ENCODE measurements at places on chromosomes 6 and 20.

- no peak for DNase-seq
Observed at GRCh38 chr6:137171053-137171374, 2.4 kb downstream of the IL22RA2 start.

DNA sequence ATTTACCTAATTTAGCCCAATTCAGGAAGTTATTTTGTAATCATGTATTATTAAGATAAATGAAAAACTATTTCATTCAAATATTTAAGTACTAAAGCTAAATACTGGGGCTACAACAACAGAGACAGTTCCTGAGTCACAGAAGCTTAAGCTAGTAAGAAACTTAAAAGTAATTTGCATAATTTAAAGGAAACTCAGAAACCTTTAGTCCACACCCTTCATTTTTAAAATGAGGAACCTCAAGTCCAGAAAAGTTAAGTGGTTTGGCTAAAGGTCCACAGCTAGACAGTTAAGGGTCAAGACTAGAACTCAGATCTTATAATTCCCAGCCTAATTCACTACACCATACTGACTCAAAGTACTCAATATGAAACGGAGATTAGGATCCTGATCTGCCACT is 7.2 kb downstream of the LMBRD1 start:
- DNase-seq: no peak

GRCh38 chr6:158092806-158093205 is 75.3 kb downstream of the SERAC1 start:
- DNase-seq: no peak

DNA sequence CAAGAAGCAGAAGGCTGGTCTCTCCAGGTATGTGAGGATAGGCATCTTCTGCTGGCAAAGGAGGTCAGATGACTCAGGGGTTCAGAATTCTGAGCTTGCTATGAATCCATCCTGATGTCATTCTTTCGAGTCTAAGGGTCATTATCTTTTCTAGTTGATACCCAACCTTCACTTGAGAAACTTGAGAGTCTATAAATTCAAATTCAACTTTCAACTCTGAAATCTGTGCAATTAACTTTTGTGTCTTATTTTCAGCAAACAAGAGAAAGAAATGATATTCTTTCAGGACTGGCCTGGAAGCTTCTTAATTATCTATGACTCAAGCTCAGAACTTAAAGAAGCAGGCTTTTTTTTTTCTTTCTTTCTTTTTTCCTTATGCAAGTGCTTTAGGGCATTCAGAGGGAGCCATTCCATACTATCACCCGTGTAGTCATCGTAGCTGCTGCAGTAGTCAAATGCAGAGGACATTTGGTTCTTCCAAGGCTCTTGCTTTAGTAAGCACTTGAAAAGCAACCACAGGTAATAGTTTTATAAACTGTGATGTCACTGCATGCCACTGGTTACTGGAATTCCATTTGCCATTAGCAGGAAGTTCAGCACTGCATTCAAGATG is 93.0 kb downstream of the ADTRP start:
- no peak for DNase-seq

- DNase-seq: no peak
Observed at GRCh38 chr6:96162711-96163120, 146.9 kb downstream of the FUT9 start.

GRCh38 chr6:43683708-43684455 is 3.7 kb downstream of the MRPS18A start:
- DNase-seq: no peak
